NCI-H1930 (cell line): ENCODE measurements at places on chromosomes 12 and 14.

DNA sequence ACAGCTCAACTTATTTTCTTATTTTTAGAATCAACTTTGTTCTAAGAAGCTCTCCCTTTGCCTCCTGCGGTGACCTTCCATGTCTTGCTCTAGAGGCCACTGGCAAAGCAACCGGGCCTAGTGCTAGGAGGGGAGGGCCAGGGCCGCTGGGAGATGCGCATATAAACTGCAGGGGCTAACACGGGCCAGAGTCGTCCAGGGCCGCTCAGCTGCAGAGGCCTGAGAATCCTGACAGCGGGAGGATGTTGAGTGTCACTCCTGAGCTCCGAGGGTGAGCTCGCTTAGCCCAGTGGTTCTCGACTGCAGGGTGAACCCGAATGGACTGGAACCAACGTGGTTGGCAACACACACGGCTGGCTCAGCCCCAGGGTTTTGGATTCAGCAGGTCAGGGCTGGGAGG lies 6.5 kb upstream of the PIWIL1 start:
- no peak for DNase-seq

DNA sequence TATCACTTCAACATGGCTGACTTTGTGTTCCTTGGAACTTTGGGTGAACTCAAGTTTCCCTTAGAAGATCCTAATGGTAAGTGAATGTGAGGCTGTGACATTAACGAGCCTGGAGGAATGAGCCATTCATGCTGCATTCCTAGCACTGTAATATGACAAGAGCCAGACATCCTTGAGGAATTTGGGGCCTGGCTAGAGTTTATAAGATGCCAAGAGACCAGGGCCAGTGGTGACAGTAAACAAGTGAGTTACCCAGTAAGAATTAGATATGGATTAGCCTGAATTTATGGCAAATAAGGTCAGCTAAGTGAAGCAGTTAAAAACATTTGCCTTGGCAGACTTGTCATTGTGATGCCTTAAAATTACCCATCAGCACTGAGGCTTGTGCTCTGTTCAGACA lies 232.4 kb downstream of the AKAP6 start:
- DNase-seq: no peak

- DNase-seq: no peak
These were observed 27.9 kb downstream of the BAZ2A start for GRCh38 chr12:56602239-56602638.

DNA sequence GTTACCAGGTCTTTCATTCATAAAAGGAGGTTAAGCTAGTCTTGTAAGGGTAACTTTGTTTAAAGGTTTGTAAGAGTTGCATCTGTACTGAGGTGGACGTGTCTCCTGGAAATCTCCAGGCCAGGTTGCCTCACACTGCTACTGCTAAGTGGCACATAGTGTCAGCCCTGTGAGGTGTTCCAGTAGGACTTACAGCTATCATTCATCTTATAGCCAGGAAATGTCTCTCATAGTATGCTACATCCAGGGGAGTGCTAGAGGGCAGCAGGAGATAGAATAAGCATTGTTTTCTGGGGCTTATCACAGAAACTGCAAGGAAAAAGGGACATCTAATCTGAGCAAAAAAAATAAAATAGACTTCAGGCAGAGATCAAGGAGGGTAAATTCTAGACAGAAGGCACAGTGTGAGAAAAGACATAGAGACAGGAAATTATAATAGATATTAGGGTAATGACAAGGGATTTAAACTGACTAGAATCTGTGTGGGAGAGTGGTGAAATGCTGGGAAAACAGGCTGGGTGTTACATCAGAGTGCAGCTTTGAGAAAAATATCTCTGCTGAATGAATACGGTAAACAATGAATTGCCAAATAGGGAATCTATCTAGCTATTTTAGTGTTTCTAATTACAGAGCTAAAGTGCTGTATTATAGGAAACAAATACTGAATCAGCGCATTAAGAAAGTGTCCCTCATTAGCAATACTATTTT lies 205.1 kb upstream of the ABCD2 start:
- DNase-seq: no peak

DNA sequence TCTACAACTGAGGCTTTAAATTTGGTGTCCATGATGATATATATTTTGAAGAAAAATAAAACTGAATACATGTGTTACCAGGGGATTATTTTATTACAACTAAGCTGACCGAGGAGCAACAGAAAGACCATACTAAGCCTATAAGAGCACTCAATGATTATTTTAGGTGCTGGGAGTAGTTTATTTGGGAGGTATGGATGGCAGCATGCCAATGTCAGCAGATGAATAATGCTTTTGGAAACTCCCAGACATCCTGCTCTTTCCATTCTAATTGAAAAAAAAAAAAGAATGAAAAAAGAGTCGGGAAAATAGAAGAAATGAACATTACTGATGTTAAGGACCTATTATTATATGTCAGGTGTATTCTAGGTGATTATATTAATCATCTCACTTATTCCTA lies 441.2 kb downstream of the BTG1 start:
- no peak for DNase-seq
